RPMI7951 (cell line): ENCODE measurements at places on chromosomes 1 and 21. TPM values are rescaled to one million over a fixed set of nuclear protein-coding genes. Genes with fewer than 3 reads are reported as not detected.
A peak's percentile ranks its signal among the peaks of the same experiment; 100 is the strongest.

- DNase-seq, result peak; percentile 29
Observed at GRCh38 chr21:35682904-35683549, 377.3 kb downstream of the SETD4 start.

DNA sequence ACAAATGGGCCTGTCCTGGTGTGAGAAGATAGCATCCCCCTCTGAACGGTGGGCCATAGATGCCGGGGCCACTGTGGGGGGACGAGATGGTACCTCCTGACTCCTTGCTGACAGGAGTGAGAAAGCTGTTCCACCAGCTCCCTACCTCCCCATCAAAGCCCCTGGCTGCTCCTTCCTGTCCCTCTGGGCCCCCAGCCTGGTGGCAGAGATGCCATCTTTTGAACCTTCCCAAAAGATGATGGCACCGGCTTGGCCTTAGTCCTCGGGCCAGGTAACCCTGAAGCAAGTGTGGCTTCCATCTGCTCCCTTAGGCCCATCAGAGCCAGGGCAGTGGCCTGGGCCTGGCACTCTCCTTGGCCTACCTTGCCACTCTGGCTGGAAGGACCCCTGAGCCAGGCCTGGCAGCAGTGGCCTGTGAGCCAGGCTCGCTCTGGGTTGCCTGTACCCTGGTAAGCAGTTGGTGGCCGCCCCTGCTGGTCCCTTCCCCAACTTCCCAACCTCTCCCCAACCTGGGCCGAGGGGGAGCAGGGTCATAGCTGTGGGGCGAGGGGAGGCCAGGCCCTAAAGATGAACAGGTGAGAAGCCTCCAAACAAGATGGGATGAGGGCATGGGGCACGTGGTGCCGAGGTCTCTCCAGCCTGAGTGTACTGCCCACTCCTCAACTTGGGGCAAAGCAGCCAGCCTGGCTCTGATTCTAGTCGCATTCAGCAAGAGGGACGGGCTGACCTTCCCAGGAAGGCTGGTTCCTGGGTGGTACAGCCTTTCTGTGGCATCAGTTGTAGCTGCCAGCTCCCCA is 34.7 kb downstream of the ZBTB17 start:
- no peak for DNase-seq

DNA sequence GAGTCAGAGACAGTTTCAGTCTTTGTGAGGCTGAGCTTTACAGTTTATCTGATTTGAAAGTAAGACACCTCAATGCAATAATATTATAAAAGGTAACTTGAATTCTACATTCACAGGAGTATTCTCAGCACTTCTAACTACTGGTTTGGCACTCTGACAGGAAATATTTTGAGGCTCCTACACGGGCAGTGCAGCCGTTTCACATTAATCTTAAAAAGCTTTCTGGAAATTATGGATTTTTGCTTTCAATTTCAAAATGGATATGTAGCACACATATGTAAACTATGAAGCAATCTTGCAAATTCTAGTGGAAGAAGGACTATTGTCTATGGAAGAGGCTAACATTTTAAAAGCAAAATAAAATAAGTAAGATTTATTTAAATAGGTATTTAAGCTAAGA is 262.9 kb upstream of the SNX7 start:
- DNase-seq, result peak; percentile 46

- no peak for DNase-seq
Observed at GRCh38 chr1:58249737-58250586, 296.6 kb downstream of the OMA1 start.

DNA sequence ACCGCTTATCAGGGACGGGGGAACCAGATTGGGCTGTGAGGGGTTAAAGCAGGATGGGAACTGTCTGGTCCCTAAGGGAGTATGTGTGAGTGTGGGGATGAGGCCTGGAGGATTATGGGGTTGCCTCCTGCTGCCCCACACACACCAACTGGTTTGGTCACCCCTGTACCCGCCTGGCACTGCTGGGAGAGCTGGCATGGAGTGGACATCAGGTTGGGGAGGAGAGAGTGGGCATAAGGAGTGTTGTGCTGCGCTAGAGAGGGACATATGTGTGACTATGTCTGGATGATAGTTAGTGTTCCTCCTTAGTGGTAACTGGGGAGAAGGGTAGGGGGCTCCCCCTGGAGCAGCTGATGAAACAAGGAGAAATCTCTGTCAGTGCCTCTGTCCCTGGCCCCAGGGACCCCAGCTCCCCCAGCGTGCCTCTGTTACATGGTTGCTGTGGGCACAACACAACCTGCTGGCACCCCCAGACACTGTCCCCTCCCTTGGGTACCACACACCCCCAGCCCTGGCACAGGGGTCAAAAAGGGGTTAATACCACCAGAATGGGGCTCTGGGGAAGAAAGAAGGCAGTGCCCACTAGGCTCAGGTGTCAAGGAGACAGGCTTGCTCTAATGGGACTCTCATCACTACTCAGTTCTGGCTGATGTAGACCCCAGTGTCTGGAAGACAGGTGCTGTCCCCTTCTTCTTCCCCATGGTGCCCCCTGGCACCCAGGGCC is 1.9 kb downstream of the ZBTB7B start:
- no peak for DNase-seq

DNA sequence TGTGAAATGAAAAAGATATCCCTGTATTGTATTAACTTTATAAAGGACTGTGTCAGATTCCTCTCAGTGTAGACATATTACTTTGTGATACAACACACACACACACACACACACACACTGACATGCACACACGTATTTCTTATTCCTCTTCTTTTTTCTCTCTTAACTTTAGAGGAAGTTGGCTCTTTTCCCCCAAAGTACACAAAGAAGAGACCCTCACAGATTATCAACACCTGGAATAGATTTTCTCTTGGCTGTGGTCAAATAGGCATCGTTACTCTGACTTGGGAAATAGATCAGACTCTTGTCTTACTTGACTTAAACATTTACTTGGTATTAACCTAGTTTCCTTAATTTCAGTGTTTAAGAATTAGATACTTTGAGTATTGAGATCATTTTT is 792.8 kb downstream of the ADGRL2 start:
- no peak for DNase-seq

DNA sequence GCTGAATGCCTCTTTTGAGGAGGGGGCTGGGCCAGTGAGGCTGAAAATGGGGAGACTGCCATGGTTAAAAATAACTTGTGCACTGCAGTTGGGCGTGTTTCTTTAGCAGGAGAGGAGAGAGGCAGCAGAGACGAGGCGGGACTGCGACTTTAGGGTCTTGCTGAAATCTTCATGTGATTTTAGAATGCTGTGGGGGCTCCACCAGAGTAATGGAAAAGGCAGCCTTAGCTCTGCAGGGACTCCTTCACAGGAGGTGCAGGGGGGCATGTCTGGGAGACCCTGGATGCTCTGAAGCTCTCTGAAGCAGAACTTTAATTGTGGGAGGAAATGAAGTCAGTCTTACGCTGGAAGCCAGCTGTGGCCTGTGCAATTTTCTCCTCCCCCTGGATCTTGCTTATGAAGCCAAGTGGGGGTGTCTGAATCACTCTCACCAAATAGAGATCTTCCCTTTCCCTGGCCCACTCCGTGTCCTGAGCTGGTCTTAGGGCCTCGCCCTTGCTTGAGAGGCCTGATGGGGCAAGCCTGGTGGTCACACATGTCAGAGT is 60.8 kb downstream of the NDUFS5 start:
- DNase-seq, result peak; percentile 17

DNA sequence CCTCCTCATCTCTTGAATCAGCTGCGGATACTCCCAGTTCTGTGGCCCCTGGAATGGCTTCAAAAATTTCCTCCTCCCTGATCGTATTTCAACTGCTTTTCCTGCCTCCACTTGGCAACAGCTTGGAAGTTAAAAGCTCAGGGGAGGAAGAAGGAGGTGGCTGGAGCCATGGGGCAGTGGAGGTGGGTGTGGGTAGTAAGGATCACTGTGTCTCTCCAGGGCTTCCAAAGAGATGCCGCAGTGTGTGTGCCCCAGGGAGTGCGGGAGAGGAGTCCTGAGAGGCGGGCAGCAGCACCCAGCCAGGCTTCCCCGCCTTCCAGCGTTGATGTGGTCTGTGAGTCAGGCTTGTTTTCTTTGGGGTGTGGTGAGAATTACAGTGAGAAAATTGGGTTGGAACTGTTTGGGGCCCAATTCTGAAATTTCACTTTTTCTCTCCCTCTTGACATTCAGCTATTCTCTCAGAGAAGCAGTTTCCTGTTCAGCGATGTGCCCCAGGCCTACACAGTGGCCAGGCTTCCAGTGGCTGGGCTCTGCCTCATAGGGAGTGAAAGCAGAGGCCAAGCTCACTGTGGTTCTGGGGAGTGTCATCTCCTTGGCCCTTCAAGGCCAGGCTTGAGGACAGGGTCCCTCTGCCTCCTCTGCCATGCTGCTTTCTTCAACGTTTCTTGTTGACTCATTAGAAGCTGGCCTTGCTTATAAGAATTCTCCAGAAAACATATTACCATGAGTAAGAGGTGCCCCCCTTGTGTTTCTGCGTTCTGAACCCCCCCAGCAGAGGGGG is 69.0 kb downstream of the PGM1 start:
- DNase-seq, result peak; percentile 98

GRCh38 chr1:29972421-29973053 is 736.2 kb downstream of the PTPRU start:
- no peak for DNase-seq

Gene CELA3B
- total RNA-seq, result not detected in 2 replicates

Gene TBX19
- total RNA-seq, result 0.29 and 0.84 TPM in 2 replicates

Gene CD5L
- 0.10 and 0.12 TPM in 2 replicates for total RNA-seq

Gene ATP1B1
- total RNA-seq, result 12.0 and 16.7 TPM in 2 replicates

Gene MANEAL
- total RNA-seq, result 5.6 and 8.2 TPM in 2 replicates
